SHP77 treated with DMSO at 0.1 percent for 48 hours (cell line): ENCODE measurements at places on chromosomes 4 and X.

GRCh38 chr4:46886711-46887110 is 22.3 kb downstream of the COX7B2 start:
- no peak for DNase-seq

DNA sequence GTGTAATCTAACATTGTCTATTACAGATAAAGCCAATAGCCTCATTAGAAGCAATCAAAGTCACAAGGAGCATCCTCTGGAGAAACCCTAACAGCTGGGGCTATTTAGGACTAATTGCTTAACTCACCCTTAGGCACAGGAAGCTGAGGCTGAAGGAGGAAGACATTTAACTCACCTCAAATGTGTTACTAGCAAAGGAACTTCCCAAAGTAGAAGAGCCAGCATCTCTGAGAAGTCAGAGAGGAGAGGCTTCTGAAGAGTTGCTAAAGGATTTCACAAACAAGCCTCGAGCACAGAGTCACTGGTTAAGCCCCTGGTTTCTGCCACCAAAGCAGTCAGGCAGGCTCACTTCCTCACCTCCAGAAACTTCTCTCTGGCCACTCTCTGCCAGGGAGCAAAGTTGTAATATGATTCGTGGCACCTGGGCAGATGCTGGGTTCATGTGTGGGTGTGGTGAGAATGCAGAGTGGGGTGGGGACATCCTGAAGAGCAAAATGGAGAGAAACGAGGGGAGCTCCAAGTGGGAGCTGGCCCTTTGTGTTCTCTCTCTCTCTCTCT is 201.3 kb downstream of the HS6ST2 start:
- DNase-seq: no peak

DNA sequence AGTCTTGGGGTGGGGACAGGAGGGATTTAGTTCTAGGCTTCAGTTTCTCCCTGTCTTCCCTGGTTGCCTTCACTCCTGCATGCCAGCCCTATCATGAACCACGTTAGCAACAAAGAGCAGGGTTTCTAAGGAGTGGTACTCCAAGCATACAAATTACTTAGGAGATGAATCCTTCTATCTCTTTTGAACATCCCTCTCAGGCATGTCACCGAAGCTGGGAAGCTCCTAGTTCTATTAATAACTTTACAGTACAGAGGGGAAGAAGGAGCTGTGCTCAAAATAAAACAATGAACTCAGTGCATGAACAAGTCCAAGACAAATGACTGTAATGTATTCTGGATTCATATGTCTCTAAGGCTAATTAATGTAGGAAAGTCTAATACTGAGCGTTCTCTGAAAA is 450.6 kb upstream of the RASGEF1B start:
- no peak for DNase-seq

DNA sequence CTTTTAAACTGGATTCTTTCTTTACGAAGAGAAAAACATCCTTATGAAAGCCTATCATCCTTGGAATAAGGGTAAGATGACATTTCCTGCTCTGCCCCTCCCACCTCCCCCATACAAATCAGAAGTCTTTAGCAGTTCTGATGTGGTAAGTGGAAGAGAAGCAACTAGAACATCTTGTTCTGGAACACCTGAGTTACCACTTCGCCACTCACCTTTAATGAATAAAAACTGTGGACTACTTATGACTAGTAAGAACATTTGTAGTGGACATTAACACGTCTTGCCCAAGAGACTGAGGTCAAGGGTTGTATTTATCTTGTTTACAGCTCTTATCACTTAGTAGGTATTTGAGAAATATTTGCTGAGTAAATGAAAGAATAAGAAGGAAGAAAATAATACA is 4.3 kb downstream of the XKRX start:
- DNase-seq: no peak

DNA sequence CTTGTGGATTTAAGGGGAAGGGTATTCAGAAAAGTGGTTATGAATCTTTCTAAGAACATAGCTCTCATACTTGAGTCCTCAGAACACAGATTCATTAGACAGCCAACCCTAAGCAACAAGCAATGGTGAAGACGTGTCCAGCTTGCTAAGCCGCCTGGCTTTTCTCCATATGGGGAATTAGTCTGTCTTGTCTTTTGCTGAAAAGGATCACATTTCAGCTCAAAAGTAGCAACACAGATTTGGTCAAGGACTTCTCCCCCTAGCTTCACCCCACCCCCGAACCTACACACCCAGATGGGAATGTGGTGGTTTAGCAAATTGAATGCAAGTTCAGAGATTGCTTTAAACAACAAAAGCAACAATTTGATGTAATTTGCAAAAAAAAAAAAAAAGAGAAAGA is 103.3 kb upstream of the RASGEF1B start:
- DNase-seq: no peak

- no peak for DNase-seq
Observed at GRCh38 chrX:25640276-25640675, 497.9 kb upstream of the MAGEB18 start.

- DNase-seq: no peak
Observed at GRCh38 chr4:3572363-3572762, 40.1 kb upstream of the LRPAP1 start.

DNA sequence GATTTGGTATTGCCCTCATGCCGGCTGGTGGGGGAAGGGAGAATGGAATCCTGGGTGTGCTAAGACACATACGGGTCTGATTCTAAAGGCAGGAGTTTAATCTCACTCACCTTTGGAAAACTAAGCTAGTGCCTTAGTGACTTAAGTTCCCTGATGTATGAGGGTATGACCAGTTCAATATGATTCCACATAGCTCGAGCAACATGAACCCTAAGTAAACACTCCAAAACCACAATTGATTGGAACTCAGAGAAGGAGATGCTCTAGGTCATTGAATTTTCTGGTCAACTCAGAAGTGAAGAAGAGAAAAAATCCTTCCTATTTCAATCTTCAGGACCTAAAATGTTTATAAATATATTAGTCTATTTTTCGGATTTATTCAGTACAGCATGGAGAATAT is 420.1 kb upstream of the INTU start:
- peak; percentile 17 for DNase-seq

DNA sequence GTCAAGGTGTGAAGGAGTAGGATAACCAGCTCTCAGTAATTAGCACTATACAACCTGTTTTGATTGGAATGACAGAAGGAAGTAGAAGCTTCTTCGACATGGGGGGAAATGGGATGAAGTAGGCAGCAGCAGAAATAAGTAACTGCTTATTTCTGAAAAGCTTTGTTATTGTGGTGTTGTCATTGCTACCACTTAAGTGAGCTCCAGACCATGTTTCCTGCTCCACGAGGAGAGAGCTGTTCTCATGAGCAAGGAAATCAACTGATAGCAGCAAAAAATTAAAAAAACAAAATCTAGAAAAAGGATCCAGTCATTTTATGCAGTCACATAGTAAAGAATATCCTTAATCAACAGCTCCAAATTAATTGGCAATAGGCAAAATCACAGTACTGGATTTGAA is 106.1 kb upstream of the TLL1 start:
- no peak for DNase-seq

GRCh38 chr4:3387154-3387942 is 54.4 kb upstream of the HGFAC start:
- no peak for DNase-seq

- DNase-seq: no peak
Observed at GRCh38 chrX:22959204-22959920, 40.4 kb upstream of the DDX53 start.

DNA sequence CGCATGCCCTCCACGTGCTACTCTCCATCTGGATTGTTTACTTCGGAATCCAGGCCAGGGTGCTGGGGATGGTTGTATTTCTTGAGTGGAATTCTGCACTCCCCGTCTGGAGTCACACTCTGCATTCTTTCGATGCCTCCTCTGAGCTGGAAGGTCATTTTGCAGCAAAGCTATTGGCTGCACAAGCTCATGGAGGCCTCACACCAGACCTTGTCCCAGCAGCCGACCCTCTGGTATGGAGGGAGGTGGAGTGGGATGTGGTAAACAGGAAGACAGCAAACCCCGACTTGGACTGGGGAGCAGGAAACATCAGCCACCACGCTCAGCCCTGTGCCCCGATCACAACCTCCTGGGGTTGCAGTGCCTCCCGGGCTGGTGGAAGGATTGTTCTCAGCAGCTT is 225.3 kb upstream of the LNX1 start:
- no peak for DNase-seq

GRCh38 chr4:118081434-118081833 is 47.1 kb downstream of the NDST3 start:
- no peak for DNase-seq

- no peak for DNase-seq
Observed at GRCh38 chr4:2341911-2342652, 76.4 kb downstream of the ZFYVE28 start.

DNA sequence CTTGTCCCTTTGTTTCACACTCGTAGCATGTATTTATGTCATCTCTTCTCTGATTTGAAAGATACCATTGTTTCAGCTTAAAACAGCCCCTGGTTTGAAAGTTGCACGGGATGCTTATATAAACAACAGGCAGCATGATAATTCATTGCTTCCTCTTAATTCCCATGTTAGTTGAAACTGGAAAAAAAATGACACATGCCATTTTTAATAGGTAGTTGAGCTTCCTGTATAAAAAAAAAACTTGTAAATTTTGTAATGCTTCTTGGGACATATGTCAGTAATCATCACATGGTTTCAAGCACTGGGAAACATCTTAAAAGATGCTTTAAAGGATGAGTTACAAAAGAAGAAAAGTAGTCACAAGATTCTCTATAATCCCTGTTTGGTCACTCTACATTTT is 243.0 kb downstream of the PALLD start:
- no peak for DNase-seq

- no peak for DNase-seq
Observed at GRCh38 chr4:156672492-156673305, 298.9 kb downstream of the PDGFC start.

DNA sequence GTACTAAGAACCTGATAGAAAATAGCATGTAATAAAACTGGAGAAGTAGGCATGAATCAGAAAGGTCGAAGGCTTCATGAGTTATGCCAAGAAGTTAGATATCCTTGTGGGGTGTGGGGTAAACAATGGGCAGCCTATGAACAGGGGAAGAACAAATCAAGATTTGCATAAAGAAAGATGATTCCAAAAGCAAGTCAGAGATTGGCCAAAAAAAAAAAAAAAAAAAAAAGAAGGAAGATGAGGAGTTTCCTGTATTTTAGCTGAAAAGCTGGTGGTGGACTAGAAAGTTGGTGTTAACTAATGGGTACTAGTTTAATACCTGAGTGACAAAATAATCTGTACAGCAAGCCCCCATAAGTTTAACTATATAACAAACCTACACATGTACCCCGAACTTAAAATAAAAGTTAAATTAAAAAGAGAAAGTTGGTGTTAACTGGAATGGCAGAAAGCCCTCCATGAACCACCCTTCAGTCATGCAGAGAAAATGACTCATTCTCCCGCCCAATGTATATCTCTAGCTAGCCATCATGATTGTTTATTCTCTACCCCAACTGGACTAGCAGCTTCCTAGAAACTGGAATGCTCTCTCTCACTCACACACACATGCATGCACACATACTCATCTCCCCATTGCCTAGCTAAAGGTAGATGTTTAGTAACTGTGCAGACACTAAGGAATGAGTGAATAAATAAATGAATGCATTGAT is 41.7 kb downstream of the ATP11C start:
- DNase-seq: no peak

- no peak for DNase-seq
Observed at GRCh38 chr4:130141651-130142050, 1045.7 kb downstream of the C4orf33 start.

DNA sequence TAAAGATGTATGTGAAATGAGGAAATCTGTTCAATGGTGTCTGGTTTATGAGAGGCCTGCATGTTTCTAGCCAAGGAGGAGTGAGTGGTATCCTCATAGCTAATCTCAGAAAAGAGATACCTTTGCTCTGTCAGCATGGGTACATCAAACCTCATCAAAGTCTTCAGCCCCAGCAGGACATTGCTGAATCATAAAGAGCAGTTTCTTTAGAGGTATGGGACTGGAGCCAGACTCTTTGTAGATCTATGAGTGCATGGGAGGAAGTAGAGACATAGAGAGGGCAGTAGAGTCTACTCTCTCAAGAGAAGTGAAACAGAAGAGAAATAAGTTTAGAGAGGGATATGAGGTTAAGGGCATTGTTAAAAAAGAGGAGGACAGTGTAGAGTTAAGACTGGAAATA is 1950.9 kb downstream of the ARAP2 start:
- DNase-seq: no peak

GRCh38 chr4:77193511-77194102 is 36.6 kb downstream of the CCNG2 start:
- DNase-seq: no peak

- DNase-seq: no peak
Observed at GRCh38 chr4:103405415-103405814, 207.3 kb upstream of the CENPE start.

- DNase-seq: no peak
Observed at GRCh38 chr4:176467001-176467400, 147.2 kb downstream of the SPCS3 start.

GRCh38 chr4:33349376-33349775 is 2629.2 kb downstream of the PCDH7 start:
- DNase-seq: no peak

- no peak for DNase-seq
Observed at GRCh38 chr4:20529691-20530090, 170.6 kb upstream of the PACRGL start.

GRCh38 chr4:175282407-175282806 is 364.2 kb downstream of the ADAM29 start:
- no peak for DNase-seq

- DNase-seq: no peak
Observed at GRCh38 chr4:145756244-145756643, 76.3 kb downstream of the C4orf51 start.
